NK-92 treated with Interleukin-12 subunit alpha and Interleukin-12 subunit beta, amount 100 ng/mL, for 24 hours (cell line): ENCODE measurements at places on chromosomes 2 and 18.

DNA sequence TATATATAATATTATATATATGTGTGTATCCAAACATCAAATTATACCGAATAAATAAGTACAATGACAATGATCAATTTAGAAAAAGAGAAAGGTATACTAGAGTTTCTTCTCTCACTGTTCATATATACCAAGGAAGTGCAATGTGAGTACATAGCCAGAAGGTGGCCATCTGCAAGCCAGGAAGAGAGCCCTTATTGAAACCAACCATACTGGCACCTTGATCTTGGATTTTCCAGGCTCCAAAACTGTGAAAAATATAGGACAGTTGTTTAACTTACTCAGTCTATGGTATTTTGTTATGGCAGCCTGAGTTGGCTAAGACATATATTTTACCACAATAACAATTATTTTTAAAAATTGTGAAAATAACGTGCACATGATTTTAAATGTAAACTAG, 1490.2 kb upstream of the SLC39A10 start:
- DNase-seq, result no peak

DNA sequence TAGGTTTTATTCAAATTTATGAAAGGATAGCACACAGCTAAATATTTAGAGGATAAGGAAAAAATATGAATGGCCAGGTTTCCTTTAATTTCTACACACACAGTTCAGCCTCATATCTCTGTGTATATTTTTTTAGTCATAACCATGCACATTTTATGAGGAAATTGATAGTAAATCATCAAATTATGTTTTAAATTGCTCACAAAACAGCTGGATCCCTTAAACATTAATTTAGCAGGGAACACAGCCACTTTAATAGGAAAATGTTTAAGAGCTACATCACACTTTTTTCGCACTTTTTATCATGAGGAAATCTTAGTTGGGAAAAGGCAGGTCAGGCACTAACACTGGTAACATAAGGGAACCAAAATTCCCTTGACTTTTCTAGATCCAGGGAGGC, 65.4 kb downstream of the PDE1A start:
- DNase-seq, result no peak

GRCh38 chr2:203167751-203168150, 71.1 kb upstream of the CYP20A1 start:
- no peak for DNase-seq

DNA sequence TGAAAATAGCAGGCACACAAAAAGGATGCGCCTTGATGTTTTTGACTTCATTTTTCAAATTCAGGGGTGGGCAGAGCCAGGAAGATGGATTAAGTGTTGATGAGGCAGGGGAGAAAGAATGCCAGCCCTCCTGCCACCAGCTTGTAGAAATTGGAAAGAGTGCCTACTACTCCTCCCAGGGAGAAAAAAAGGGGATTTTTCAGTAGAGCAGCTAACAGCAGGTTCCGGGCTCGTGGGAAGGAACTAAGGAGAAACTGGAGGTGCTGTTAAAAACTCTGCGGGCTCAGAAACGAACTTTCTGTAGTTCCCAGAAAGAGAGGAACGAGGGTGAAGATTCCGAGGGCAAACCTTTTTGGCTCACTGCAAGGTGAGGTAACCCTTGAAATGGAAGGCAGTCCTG, 100.1 kb upstream of the MCFD2 start:
- no peak for DNase-seq

GRCh38 chr2:240948086-240948485, 42.0 kb downstream of the CROCC2 start:
- DNase-seq, result no peak

DNA sequence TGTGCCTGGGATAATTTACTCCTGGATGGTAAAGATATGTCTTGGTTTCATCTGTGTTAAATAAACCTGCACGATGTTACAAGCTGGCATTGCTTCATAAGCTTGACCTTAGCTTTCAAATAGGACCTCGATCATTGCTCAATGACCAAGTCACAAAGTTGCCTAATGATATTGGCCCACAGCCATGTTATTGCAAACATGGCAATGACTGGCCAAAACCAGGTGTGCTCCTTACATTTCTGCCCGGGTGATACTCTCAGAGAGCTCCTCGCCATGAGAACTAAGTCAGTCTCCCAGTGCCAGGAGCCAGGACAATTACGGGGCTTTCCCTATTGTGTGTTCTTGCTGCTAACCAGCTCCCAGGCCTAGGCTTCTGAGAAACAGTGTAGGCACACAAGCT, 72.5 kb upstream of the CYP1B1 start:
- no peak for DNase-seq

- no peak for DNase-seq
Measured at GRCh38 chr2:211802666-211803065, 735.9 kb downstream of the ERBB4 start.
